ENCODE measurements at places on chromosomes 6 and 20. TPM values are rescaled to one million over a fixed set of nuclear protein-coding genes. Genes with fewer than 3 reads are reported as not detected.

IL20RA gene
- total RNA-seq: 15.1 TPM

BPIFA1 gene
- total RNA-seq: not detected

BTNL2 gene
- not detected for total RNA-seq

CDH26 gene
- 3.3 TPM for total RNA-seq

PLA2G7 gene
- 1.8 TPM for total RNA-seq

SRMS gene
- not detected for total RNA-seq

HMGN3 gene
- total RNA-seq: 76.4 TPM

POM121L2 gene
- not detected for total RNA-seq

WFDC5 gene
- total RNA-seq: not detected

C2 gene
- 14.8 TPM for total RNA-seq

CNBD2 gene
- total RNA-seq: 3.3 TPM

HLA-DQA1 gene
- 38.8 TPM for total RNA-seq

ALDH5A1 gene
- 20.7 TPM for total RNA-seq

SH3BGRL2 gene
- 64.3 TPM for total RNA-seq

E2F1 gene
- 2.3 TPM for total RNA-seq

PRKN gene
- 9.3 TPM for total RNA-seq

TGM3 gene
- 1.4 TPM for total RNA-seq

HINT3 gene
- total RNA-seq: 32.3 TPM

SLC17A3 gene
- total RNA-seq: 0.29 TPM

TAF4 gene
- total RNA-seq: 26.0 TPM

CASS4 gene
- total RNA-seq: 2.0 TPM

EFHC1 gene
- total RNA-seq: 27.8 TPM

TMEM74B gene
- total RNA-seq: 2.0 TPM
